ENCODE measurements at places on chromosomes 6 and 20. TPM values are rescaled to one million over a fixed set of nuclear protein-coding genes. Genes with fewer than 3 reads are reported as not detected.
A peak's percentile ranks its signal among the peaks of the same experiment; 100 is the strongest.

SMIM26 gene
- total RNA-seq = 185 TPM

GRCh38 chr6:141874930-141875602 is 257.7 kb upstream of the GJE1 start:
- no peak for DNase-seq

DNA sequence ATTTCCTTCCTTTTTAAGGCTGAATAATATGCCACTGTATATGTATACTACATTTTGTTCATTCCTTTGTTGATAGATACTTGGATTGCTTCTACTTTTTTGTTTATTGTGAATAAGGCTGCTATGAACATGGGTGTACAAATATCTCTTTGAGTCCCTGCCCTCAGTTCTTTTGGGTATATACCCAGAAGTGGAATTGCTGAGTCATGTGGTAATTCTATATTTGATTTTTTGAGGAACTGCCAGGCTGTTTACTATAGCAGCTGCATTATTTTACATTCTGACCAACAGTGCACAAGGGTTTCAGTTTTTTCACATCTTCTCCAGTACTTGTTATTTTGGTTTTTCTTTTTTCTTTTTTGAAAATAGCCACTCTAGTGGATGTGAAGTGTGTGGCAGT is 34.1 kb downstream of the CDS2 start:
- DNase-seq = no peak

GRCh38 chr6:142746524-142746923 is 198.5 kb downstream of the HIVEP2 start:
- DNase-seq = peak; percentile 56

- DNase-seq = no peak
Observed at GRCh38 chr6:3878048-3878666, 29.0 kb downstream of the FAM50B start.

DNA sequence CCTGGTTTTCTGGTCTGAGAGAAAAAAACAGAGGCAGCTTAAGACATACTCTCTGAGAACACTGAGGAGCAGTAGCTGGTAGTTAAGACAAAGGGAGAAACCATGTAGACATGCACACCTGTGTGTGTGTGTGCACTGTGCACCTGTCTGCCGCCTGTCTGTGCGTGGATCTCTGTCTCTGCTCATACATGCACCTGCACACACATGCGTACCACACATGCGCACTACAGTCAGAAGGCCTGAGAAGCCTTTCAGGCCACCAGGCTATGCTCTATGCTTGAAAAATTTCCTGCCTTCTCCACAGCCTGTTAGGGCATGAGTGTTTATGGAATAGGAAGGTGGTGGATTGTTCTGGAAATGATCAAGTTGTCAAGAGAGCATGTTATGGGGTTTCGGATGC is 103.5 kb downstream of the CDH4 start:
- DNase-seq = no peak
